A673 (cell line): ENCODE measurements at places on chromosomes 2 and 18. TPM values are rescaled to one million over a fixed set of nuclear protein-coding genes. Genes with fewer than 3 reads are reported as not detected.

DNA sequence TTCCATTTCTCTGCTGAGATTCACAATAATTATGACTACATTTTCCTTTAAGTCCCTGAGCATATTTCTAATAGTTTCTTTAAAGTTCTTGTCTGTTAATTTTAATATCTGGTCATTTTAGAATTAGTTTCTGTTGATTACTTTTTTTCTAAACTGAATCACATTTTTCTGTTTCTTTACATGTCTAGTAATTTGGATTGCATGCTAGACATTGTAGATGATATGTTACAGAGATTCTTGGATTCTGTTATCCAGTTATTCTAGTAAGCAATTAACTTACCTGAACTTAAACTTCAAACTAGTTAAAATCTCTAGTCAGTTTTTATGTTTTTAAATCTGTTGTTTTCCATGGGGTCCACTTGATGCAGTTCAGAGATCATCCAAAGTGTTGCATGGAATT, 214.0 kb downstream of the MYO1B start:
- DNase-seq = no peak
- H3K36me3 ChIP-seq = no peaks in the 10 kb centered on the region
- no peak overlapping the region for H3K4me3 ChIP-seq
- H3K27me3 ChIP-seq = no peaks in the 10 kb centered on the region
- no peak overlapping the region for H3K27ac ChIP-seq
- H3K4me1 ChIP-seq = no peaks in the 10 kb centered on the region

DNA sequence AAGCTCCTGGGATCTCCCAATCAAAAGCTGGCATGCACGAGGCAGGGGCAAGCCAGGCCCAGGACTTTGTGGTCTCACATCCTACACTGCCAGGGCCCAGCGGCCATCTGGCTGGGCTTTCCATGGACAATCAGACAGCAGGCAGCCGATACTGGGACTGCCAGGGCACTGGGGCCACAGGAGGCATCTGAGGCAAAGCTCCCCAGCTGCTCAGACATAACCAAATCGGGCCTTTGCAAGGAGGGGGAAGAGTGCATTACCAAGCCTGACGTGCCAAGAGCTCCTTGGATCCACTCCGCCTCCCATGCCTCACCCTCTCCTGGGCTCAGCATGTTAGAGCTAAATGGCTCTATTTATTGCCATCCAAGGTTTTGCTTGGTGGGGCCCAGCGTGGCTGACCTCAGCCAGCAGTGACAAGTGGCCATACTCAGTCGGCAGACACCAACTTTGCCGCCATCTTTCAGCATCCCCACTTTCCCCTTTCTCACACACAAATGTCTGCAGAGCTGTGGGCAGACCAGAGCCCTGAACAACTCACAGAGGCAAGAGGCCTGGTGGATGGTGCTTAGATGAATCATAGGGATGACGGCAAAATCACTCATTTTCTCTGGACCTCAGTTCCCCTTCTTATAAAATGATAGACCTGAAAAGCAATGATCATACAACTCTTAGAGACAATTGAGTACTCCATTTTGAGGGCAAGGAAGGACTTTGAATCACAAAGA, 200.8 kb downstream of the TTC32 start:
- no peak overlapping the region for H3K4me3 ChIP-seq
- H3K4me1 ChIP-seq = no peaks in the 10 kb centered on the region
- no peak for DNase-seq
- H3K36me3 ChIP-seq = no peaks in the 10 kb centered on the region
- H3K27ac ChIP-seq = no peak overlapping the region
- no peaks in the 10 kb centered on the region for H3K27me3 ChIP-seq

PSMD1 gene
- 230 and 245 TPM in 2 replicates for total RNA-seq

GRCh38 chr2:234100686-234101085, 50.2 kb downstream of the SPP2 start:
- no peaks in the 10 kb centered on the region for H3K4me1 ChIP-seq
- H3K4me3 ChIP-seq = no peak overlapping the region
- no peak for DNase-seq
- H3K27ac ChIP-seq = no peak overlapping the region
- H3K36me3 ChIP-seq = no peaks in the 10 kb centered on the region

DPP10 gene
- not detected in 2 replicates for total RNA-seq

ALPG gene
- total RNA-seq = not detected in 2 replicates

TMEM169 gene
- total RNA-seq = 1.1 and 1.7 TPM in 2 replicates

CXCR1 gene
- total RNA-seq = not detected in 2 replicates

- no peak for DNase-seq
- H3K27ac ChIP-seq = no peak overlapping the region
- H3K4me1 ChIP-seq = no peaks in the 10 kb centered on the region
- H3K27me3 ChIP-seq = no peaks in the 10 kb centered on the region
- no peaks in the 10 kb centered on the region for H3K36me3 ChIP-seq
- H3K4me3 ChIP-seq = no peak overlapping the region
Measured at GRCh38 chr2:83069724-83070123, 1389.4 kb downstream of the SUCLG1 start.

GRCh38 chr2:43642363-43642762, 5.3 kb downstream of the PLEKHH2 start:
- H3K36me3 ChIP-seq = no peaks in the 10 kb centered on the region
- no peak for DNase-seq
- no peak overlapping the region for H3K4me3 ChIP-seq
- no peaks in the 10 kb centered on the region for H3K27me3 ChIP-seq
- no peak overlapping the region for H3K27ac ChIP-seq
- H3K4me1 ChIP-seq = no peaks in the 10 kb centered on the region
